ENCODE measurements at places on chromosomes 12 and 14.

DNA sequence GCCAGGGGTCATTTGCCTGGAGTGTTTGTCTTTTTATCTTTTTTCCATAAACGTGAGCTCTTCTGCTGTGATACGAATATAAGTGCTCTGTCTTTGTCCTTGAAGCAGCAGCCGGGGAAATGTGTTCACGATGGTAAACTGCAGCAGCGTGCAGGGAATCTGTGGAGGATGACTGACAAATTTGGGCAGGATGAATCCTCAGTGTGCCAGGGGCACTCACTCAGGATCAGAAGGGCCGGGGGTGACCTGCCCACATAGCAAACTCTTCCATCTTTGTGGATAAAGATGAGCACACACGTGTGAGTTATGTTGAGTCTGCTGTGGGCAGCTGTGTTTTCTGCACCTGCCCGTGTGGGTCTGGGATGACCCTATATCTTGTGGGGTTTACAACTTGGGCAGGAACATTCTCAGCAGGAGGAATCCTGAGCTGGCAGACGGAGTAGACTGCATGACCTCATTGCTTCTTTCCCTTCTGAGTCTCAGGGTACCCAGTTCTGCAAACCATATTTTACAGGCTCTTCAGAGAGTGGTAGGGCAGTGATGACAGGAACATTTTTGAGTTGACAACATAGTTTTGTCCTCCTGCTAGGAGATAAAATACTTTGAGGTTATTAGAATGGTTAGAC is 711 bp downstream of the ANO4 start:
- no peak for DNase-seq

DNA sequence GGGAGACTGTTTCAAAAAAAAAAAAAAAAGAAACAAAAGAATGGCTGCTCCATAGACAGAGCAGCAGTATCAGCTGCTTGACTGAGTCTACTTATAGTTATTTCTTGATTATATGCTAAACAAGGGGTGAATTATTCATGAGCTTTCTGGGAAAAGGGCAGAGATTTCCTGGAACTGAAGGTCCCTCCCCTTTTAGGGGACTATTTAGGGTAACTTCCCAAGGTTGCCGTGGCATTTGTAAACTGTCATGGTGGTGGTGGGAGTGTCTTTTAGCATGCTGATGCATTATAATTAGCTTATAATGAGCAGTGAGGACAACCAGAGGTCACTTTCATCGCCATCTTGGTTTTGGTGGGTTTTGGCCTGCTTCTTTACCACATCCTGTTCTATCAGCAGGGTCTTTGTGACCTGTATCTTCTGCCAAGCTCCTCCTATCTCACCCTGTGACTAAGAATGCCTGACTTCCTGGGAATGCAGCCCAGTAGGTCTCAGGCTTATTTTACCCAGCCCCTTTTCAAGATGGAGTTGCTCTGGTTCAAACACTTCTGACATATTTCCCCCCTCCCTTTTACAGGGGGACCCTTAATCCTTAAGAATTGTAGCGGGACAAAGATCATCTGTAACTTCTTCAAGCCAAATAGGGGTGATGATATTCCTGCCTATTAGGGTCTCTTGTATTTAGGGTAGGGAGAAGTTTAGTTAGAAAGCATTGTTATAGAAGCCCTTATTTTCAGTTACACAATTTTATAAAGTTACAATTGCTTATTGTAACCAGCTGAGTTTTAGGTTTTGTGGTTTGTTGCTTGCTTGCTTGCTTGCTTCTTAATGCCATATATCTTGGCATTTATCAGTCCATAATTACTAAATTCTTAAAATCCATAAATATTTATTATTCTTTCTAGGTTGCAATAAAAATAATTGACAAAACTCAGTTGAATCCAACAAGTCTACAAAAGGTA is 42.5 kb downstream of the MARK3 start:
- no peak for DNase-seq

DNA sequence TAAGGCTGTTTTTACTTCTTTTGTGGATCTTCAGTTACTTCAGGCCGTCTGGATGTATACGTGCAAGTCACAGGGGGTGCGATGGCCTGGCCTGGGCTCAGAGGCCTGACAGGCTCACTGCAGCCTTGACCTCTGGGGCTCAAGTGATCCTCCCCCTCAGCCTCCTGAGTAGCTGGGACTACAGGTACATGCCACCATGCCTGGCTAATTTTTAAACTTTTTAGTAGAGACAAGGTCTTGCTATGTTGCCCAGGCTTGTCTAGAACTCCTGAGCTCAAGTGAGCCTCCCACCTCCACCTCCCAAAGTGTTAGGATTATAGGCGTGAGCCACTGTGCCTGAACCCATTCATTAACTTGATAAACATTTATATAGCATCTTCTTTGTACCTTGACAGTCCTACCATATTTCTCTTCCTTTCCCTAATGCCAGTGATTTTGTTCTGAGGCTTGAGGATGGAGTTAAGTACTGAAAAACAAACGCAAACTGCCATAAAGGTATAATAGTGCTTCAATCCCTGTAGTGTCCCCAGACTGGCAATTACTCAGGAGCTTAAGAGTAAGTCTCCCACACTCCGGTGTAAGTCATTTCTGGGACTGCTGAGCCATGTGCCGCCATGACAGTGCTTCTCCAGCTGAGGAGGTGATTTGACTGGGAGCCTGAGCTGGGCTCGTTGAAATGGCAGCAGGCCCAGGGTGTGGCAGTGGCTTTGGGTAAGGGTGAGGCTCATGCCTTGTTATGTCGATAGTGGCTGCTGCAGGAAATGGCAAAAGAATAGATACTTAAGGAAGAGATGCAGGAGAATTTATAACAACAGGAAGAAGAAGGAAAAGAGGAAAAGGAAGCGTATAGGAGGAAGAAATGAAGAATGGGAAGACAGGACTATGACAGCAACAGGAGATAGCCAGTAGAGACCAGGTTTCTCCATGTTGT is 43.7 kb upstream of the HECTD1 start:
- no peak for DNase-seq

- DNase-seq = no peak
Observed at GRCh38 chr14:73235531-73236155, 1.7 kb upstream of the PAPLN start.

DNA sequence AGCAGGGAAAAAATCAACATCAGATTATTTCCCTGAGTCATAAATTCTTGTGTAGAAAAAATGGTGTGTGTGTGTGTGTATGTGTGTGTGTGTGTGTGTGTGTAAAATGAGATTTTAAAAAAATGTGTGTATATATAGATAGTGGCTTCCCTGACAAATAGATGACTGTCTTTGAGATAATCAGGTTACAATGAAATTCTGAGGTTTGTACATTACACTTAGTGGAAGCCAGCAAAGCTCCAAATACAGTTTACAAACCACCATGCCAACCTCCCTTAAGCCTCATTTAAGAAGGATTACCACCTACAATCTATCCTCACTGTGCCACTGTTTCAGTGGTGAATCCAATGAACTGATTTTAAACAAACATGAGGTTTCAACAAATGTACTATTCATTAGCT is 93.8 kb downstream of the MED13L start:
- DNase-seq = no peak

DNA sequence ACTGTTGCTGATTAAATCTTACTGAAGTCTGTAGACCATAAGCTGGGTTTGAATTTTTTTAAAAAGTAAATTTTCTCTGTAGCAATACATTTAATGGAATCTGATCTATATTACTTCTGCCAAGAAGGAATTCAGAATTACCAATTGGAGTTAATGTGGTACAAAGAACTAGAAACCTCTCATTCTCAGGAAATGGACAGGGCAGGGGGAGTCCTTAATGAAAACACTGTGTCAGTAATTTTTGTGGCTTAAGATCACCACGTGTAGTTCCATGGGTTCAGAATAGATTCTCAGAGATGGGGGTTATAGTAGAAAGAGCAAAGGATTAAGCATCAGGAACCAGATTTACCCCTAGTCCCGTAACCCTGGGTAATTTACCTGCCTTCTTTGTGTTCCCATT is 30.3 kb downstream of the FBXL14 start:
- no peak for DNase-seq

All from HTR-8/SVneo (cell line).